Activated naive CD8-positive, alpha-beta T cell treated with anti-CD3 and anti-CD28 coated beads for 36 hours (primary cell): ENCODE measurements at places on chromosomes 6 and 20. TPM values are rescaled to one million over a fixed set of nuclear protein-coding genes. Genes with fewer than 3 reads are reported as not detected.
A peak's percentile ranks its signal among the peaks of the same experiment; 100 is the strongest.

The SLC35F1 gene
- total RNA-seq = 0.08 TPM

The MUC21 gene
- total RNA-seq = not detected

The EPB41L1 gene
- total RNA-seq = 0.99 TPM

The MLN gene
- not detected for total RNA-seq

The MUCL3 gene
- not detected for total RNA-seq

The GHRH gene
- total RNA-seq = not detected

The CFAP61 gene
- not detected for total RNA-seq

The OR2B6 gene
- total RNA-seq = not detected

DNA sequence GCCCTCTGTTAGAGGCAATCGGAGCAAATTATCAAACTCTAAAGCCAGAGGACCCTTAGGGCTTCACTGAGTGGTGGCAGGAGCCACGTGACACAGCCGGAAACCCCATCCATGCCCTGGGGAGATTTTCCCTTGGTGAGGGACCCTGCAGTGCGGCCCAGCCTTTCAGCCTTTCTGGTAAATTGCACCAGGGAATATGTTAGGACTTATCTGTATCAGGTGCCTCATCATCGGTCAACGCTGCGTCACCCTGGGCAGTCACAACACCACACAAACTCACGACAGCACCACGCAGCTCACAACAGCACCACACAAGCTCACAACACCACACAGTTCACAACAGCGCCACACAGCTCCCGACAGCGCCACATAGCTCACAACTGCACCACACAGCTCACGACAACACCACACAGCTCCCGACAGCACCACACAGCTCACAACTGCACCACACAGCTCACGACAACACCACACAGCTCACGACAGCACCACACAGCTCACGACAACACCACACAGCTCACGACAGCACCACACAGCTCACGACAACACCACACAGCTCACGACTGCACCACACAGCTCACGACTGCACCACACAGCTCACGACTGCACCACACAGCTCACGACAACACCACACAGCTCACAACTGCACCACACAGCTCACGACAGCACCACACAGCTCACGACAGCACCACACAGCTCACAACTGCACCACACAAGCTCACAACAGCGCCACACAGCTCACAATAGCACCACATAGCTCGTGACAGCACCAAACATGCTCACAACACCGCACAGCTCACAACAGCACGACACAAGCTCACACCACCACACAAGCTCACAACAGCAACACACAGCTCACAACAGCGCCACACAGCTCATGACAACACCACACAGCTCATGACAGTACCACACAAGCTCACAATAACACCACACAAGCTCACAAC lies 199.0 kb downstream of the DLL1 start:
- DNase-seq = no peak
- H3K27me3 ChIP-seq = peaks cover 8% of the 10 kb centered on the region
- no peak overlapping the region for H3K4me3 ChIP-seq
- H3K27ac ChIP-seq = no peak overlapping the region

- H3K27me3 ChIP-seq = peaks cover 8% of the 10 kb centered on the region
- H3K27ac ChIP-seq = no peak overlapping the region
- no peak overlapping the region for H3K4me3 ChIP-seq
- no peak for DNase-seq
These were observed 220.0 kb downstream of the CLIC5 start for GRCh38 chr6:45795678-45796077.

GRCh38 chr6:121579478-121579877 lies 144.0 kb downstream of the GJA1 start:
- H3K4me3 ChIP-seq = no peak overlapping the region
- H3K4me1 ChIP-seq = no peaks in the 10 kb centered on the region
- H3K27ac ChIP-seq = no peak overlapping the region
- DNase-seq = no peak

DNA sequence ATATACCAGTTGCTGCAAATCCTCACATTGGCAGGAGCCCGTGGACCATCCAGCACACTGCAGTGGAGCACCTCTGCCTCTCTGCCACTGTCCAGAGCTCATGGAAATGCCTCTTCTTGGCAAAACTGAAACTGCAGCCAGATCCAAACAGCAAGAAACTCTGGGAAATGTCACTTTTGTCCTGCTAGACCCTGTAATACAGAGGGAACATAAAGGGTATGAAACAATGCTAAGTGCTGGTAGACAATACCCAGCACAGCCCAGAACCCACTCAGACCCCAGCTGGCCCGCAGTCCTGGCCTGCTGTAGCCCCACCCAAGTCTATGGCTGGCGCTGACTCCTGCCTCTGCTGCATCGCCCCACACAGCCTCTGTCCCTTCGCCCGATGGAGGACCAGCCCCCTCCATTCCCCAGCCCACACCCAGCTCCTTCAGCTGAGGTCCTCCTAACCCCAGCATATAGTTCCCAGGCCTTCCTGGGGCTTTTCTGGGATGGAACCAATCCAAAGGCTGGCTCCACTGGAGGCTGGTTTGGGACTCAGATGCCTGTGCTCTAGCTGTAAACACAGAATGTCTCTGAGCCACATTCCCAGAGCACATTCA lies 242.5 kb downstream of the LRFN2 start:
- no peak overlapping the region for H3K4me3 ChIP-seq
- no peak for DNase-seq
- H3K27ac ChIP-seq = no peak overlapping the region
- H3K4me1 ChIP-seq = no peaks in the 10 kb centered on the region
- no peaks in the 10 kb centered on the region for H3K27me3 ChIP-seq

DNA sequence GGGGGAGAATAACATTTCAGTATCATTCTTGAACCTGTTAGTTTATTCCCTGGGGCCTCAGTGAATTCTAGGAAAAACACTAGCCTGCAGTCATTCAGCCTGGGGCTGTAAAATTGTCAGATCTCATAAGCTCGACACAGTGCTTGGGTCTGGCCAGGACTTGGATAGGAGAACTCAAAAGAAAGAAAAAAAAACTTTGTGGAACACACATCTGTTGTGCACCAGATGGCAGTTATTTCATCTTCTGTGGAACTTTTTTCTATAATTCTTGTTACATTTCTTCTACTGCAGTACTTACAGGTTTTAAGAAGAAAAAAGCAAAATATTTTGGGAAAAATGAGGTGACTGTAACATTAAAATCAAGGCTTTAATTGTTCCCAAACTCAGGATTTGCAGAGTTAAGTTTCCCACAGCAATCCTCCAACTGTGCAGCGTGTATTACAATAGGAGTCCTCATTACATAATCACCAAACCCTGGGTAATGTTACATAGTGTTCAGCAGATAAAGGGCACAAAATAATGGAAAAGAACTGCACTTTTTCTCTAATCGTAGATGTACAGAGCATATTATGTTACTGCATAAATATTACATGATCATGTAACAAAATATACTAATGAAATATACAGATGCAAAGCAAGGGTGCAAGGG lies 531.1 kb upstream of the CITED2 start:
- H3K4me3 ChIP-seq = no peak overlapping the region
- H3K27ac ChIP-seq = no peak overlapping the region
- no peaks in the 10 kb centered on the region for H3K36me3 ChIP-seq
- H3K4me1 ChIP-seq = peaks cover 2% of the 10 kb centered on the region
- DNase-seq = no peak

GRCh38 chr6:35243386-35243958 lies 16.1 kb upstream of the ZNF76 start:
- DNase-seq = no peak
- H3K36me3 ChIP-seq = no peaks in the 10 kb centered on the region
- H3K27ac ChIP-seq = no peak overlapping the region
- peaks cover 8% of the 10 kb centered on the region for H3K4me1 ChIP-seq
- H3K27me3 ChIP-seq = no peaks in the 10 kb centered on the region
- no peak overlapping the region for H3K4me3 ChIP-seq

DNA sequence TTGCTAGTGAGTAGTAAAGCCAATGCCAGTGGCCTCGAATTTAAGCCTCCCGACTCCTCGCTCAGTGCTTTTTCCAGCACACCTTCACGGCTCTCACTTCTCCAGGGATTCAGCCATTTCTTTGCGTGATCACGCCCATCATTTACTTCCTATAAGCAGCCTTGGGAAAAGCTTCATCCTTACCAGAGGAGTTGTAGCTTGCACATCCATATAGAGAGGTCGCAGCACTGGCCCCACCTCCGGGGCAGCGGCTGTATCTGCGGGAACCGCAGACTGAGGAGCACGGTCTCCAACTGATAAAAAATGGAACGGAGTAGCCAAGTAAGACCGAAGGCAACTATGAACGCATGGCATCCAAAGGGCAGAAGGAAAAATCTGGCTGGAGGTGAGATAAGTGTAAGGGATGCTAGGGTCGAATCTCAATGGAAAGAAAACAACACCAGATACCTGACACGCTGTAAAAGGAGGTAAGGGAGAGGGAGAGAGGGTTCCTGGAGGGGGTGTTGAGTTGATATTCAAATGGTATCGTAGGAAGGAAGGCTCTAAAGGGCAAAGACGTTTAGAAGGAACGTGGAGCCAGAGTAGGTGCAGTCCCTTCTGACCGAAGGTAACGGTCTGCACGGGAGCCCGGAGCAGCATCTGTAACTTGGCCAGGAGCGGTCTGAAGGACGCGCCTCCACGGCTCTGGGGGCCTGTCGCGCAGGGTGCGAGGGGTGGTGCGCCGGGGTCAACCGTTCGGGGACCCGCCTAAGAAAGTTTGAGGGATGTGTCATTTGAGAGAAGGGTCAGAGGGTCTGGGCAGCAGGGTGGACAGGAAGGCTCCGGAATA lies 640 bp downstream of the NFS1 start:
- H3K36me3 ChIP-seq = peaks cover 47% of the 10 kb centered on the region
- H3K27ac ChIP-seq = peak overlapping the region; percentile 93
- no peak for DNase-seq
- no peaks in the 10 kb centered on the region for H3K27me3 ChIP-seq

- no peak overlapping the region for H3K27ac ChIP-seq
- H3K4me1 ChIP-seq = peaks cover 4% of the 10 kb centered on the region
- no peaks in the 10 kb centered on the region for H3K27me3 ChIP-seq
- no peak overlapping the region for H3K4me3 ChIP-seq
- no peak for DNase-seq
These were observed 61.2 kb upstream of the CDYL start for GRCh38 chr6:4714961-4715501.

GRCh38 chr6:95364016-95364604 lies 213.2 kb upstream of the MANEA start:
- no peaks in the 10 kb centered on the region for H3K27me3 ChIP-seq
- DNase-seq = no peak

GRCh38 chr6:151054306-151054705 lies 185.5 kb upstream of the AKAP12 start:
- no peak overlapping the region for H3K27ac ChIP-seq
- no peak overlapping the region for H3K4me3 ChIP-seq
- H3K4me1 ChIP-seq = peaks cover 12% of the 10 kb centered on the region
- DNase-seq = no peak
- H3K27me3 ChIP-seq = no peaks in the 10 kb centered on the region

GRCh38 chr6:3381233-3381921 lies 75.5 kb downstream of the SLC22A23 start:
- peaks cover 8% of the 10 kb centered on the region for H3K4me1 ChIP-seq
- H3K27me3 ChIP-seq = peaks cover 3% of the 10 kb centered on the region
- no peak for DNase-seq
- no peak overlapping the region for H3K27ac ChIP-seq
- no peak overlapping the region for H3K4me3 ChIP-seq

- H3K36me3 ChIP-seq = no peaks in the 10 kb centered on the region
- DNase-seq = no peak
- no peak overlapping the region for H3K4me3 ChIP-seq
- H3K4me1 ChIP-seq = no peaks in the 10 kb centered on the region
- no peaks in the 10 kb centered on the region for H3K27me3 ChIP-seq
These were observed 643.8 kb downstream of the RFPL4B start for GRCh38 chr6:112990971-112991370.

GRCh38 chr6:37940074-37940847 lies 120.7 kb downstream of the ZFAND3 start:
- peaks cover 59% of the 10 kb centered on the region for H3K4me1 ChIP-seq
- no peak for DNase-seq
- H3K36me3 ChIP-seq = peaks cover 12% of the 10 kb centered on the region
- H3K27me3 ChIP-seq = no peaks in the 10 kb centered on the region

GRCh38 chr6:19463250-19463649 lies 373.9 kb upstream of the ID4 start:
- H3K4me3 ChIP-seq = no peak overlapping the region
- no peak overlapping the region for H3K27ac ChIP-seq
- no peaks in the 10 kb centered on the region for H3K36me3 ChIP-seq

- no peak for DNase-seq
- H3K4me3 ChIP-seq = no peak overlapping the region
- H3K36me3 ChIP-seq = peaks cover 2% of the 10 kb centered on the region
- no peaks in the 10 kb centered on the region for H3K4me1 ChIP-seq
These were observed 16.8 kb downstream of the PGM3 start for GRCh38 chr6:83176246-83176645.

DNA sequence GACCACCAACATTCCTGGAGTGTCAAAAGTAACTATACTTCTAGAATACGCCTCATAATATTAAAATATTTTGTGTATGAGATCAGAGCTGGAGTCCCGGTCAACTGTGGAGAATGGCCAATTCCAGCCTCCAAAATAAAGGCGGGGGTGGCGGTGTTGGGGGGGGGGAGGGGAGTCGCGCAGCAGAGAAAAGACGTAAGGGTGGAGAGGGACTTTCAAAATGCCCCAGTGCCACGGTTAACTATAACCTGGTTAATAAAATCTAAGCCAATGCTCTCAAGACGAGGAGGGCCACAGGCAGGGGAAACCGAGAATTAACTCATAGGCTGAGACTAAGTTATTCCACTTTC lies 1.3 kb downstream of the NUP153 start:
- peak overlapping the region; percentile 99 for H3K27ac ChIP-seq
- H3K36me3 ChIP-seq = peaks cover 67% of the 10 kb centered on the region
- H3K4me3 ChIP-seq = peak overlapping the region; percentile 85
- H3K4me1 ChIP-seq = peaks cover 38% of the 10 kb centered on the region
- no peak for DNase-seq
- peaks cover 5% of the 10 kb centered on the region for H3K27me3 ChIP-seq

- peaks cover 31% of the 10 kb centered on the region for H3K4me1 ChIP-seq
- DNase-seq = no peak
- peak overlapping the region; percentile 40 for H3K4me3 ChIP-seq
- H3K27ac ChIP-seq = peak overlapping the region; percentile 51
- H3K27me3 ChIP-seq = peaks cover 6% of the 10 kb centered on the region
These were observed 591 bp downstream of the VWA7 start for GRCh38 chr6:31776485-31776988.

GRCh38 chr6:4940416-4940815 lies 63.4 kb downstream of the RPP40 start:
- H3K4me1 ChIP-seq = peaks cover 46% of the 10 kb centered on the region
- no peak overlapping the region for H3K27ac ChIP-seq
- DNase-seq = no peak
- no peaks in the 10 kb centered on the region for H3K27me3 ChIP-seq
- H3K36me3 ChIP-seq = peaks cover 11% of the 10 kb centered on the region

- H3K27me3 ChIP-seq = no peaks in the 10 kb centered on the region
- no peak for DNase-seq
- H3K27ac ChIP-seq = no peak overlapping the region
- H3K4me3 ChIP-seq = no peak overlapping the region
These were observed 9.8 kb downstream of the REPS1 start for GRCh38 chr6:138978229-138978628.

GRCh38 chr20:1397710-1398109 lies 4.9 kb upstream of the FKBP1A start:
- H3K27ac ChIP-seq = no peak overlapping the region
- no peaks in the 10 kb centered on the region for H3K36me3 ChIP-seq
- H3K4me1 ChIP-seq = peaks cover 21% of the 10 kb centered on the region
- no peak for DNase-seq
- no peaks in the 10 kb centered on the region for H3K27me3 ChIP-seq
